ENCODE measurements at places on chromosomes 4 and X.
A peak's percentile ranks its signal among the peaks of the same experiment; 100 is the strongest.

GRCh38 chrX:45628041-45628440 lies 427.4 kb upstream of the DIPK2B start:
- no peak for DNase-seq

DNA sequence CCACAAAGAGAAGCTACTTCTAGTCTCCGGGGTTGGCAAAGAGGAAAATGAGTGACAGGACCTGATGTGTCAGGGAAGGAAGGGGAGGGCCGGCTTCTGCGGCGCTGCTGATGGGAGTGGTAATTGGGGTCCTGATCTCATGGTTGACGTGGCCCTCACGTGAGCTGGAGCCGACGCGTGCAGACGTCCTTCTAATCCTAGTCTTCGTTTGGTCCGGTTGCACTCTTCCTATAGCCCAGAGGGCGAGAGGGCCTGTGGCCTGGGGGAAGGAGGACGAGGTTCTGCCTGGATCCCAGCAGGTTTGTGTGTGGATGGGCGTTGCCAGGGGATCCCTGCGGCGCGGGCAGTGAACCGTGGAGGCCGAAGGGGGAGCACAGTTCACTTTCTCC lies at the start of gene ARMCX1:
Gene ARMCX1, plus strand, starts transcription at position 186 of the 389 bp plus-strand sequence. CDS start 2,384 bp downstream, outside the sequence.
- DNase-seq: peak; percentile 26

DNA sequence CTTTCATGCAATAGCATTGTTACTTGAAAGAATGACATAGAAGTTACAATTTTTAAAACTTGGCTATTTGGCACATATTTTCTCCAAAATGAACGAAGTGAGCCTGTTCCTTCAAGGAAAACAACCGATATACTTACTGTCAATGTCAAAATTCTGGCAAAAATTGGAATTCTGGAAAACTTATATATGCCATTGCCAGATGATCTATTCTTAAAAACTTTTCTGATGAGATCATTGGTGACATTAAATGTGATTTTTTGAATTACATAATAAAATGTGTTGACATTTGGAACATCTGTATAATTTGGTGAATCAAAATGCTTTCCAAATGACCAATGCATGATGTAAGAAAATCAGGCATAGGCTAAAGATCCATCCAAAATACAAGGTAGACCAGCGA lies 209.0 kb downstream of the SCFD2 start:
- no peak for DNase-seq

DNA sequence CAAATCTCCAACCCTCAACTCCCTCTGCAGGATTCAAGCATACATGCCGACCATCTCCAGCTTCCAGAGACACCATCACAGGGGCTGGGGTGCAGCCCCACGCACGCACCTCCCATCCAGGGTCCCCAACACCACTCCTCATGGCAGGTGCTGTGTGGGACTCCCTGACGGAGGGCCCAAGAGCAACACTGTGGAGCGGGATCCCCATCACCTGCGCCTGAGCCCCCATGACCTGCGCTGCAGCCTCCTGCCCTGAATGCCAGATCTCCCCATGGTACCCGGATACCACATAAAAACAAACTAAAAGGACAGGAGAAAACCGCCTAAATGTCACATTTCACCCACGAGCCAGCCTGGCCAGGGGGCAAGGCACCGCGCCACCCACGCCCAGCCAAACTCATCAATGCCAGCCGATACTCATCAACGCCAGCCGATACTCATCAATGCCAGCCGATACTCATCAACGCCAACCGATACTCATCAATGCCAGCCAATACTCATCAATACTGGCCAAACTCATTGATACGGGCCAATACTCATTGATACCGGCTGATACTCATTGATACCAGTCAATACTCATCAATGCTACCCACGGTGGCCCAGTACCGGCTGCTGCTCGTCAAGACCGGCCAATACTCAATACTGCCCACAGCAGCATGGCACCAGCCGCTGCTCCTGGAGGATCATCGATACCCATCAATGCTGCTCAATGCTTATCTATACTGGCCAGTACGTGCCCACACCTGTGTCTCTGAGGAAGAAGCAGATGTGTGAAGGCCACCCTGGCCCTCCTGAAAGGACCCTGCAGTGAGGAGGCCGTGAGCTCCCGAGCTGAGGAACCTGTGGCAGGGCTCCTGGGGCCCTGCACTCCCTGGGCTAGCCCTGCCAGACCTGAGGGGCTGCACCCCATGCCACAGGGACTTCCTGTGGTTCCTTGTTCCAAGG lies 6.2 kb downstream of the CTBP1 start:
- DNase-seq: no peak

DNA sequence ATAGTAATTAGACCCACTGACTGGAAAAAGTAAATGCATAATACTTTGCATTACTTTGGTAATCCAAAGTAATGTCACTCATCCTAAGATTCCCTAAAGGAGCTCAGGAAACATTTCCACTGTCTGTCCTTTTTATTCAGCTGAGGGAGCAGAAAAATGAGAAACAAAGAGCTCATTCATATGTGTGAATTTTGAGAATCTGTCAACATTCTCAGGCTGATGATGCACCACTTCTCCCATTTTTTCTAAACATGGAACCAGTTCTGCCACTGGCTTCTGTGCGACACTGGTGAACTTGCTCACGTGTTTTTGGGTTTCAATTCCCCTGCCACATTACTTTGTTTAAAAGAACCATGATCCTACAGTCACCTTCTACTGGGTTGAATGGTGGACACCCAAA lies 28.4 kb upstream of the ADH7 start:
- DNase-seq: no peak

GRCh38 chrX:1202251-1202650 lies 10.2 kb downstream of the CRLF2 start:
- no peak for DNase-seq

GRCh38 chr4:89434364-89434988 lies 126.9 kb upstream of the GPRIN3 start:
- DNase-seq: no peak

DNA sequence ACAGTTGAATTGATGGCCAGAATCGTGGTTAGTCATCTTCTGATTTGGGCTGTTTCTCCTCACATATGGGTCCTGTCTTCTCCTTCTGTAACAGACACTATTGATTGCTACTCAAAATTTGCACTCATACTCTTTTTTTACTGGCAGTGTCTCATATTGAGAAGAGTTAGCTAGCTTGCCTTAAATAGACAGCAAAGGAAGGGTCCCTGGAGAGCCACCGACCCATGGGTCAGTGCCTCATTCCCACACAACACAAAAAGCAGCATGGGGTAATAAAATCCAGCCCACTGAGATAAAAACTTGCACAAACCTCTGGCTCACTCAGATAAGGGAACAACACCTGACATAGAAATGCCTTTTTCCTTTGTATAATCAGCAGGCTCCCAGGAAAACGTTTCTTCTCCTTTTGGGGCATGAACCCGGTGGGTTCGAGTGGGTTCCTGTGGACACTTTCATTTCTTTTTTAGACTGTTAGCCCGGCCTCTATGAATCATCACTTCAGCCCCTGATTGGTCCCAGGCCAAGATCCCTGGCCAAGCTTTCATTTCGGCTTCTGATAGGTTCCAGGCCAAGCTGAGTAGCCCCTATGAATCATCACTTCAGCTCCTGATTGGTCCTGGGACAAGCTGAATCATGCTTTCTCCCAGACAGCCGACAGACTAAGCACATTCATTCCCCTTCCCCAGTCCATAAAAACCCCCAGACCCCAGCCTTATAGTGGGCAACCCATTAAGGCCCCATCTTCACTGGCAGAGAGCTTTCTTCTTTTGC lies 408.1 kb downstream of the DCAF12L2 start:
- DNase-seq: no peak

GRCh38 chr4:37732526-37733186 lies 46.5 kb upstream of the RELL1 start:
- DNase-seq: no peak

- no peak for DNase-seq
These were observed 88.2 kb upstream of the CAMK2D start for GRCh38 chr4:113849771-113850170.

GRCh38 chrX:16202943-16203342 lies 35.7 kb downstream of the MAGEB17 start:
- no peak for DNase-seq

DNA sequence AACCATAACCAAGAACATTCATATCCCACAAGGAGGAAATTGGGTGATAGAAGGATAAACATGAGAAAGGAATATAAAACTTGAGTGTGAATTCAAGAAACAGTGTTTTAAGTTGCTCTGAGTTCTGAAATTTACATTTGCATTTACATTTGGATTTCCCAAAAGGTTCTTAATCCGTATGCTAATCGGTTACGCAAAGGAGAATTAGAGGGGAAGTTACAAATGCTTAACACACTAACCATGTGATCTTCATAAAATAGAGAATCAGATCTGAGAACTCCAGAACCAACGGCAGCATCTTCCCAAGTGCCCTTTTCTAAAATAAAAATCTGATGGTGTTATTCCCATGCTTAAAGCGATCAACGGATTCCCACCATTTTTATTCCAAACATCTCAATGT lies 48.0 kb downstream of the PROM1 start:
- no peak for DNase-seq

DNA sequence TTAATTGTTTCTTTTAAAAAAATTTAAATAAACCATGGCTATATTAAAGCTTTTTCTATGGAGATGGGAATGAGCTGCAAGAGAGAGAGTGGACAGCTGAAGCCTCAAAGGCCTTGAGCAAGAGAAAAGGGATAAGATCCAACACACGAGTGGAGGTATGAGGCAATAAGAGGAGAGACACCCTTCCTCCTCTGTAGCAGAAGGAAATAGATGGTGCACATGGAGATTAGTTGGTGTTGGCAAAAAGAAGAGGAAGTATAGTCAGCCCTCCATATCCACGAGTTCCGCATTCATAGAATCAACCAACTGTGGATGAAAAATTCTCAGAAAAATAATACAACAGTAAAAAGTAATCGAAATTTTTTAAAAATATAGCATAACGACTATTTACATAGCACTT lies 3.2 kb downstream of the CXorf38 start:
- DNase-seq: no peak

DNA sequence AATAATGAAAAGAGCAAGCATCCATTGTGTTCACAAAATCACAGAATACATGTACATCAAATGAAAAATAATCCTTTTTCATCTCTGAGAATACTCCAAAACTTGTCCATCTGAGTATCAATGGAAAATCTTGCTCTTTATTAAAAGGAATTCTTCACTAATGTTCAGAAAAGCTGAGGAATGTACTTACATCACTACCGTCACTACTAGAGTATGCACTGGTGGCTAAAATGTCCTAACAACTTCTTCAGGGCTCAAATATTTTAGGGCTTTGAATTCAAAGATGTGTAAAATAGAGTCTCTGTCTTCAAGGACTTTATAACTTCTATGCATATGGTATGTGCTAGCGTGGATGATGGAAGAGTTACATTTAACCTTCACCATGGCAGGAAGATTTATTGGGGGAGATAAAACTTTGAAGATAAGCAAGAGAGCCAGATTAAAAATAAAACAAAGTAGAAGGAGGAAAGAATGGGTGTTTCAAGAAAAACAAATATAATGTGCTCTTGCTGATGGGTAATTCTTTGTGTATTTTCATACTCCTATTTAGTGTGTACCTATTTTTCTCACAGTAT lies 55.1 kb downstream of the DMD start:
- DNase-seq: no peak

DNA sequence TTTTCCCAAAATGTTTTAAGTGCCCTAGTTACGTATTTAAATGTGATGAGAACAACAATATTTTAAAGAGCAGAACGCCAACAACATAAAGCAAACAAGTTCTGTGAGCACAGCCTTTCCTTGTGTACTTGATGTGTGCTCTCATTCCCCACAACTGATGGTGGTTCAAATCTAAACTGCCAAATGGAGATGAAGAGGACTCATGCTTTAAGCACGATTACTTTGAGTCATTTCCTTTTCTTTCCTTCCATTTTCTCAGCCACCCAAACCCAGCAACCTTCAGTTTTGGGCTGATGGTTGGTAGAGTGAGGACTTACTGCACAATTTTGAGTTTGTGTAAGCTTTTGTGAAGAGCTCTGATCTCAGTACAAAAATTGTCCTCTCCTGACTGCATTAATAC lies 1.7 kb downstream of the NSD2 start:
- peak; percentile 14 for DNase-seq

DNA sequence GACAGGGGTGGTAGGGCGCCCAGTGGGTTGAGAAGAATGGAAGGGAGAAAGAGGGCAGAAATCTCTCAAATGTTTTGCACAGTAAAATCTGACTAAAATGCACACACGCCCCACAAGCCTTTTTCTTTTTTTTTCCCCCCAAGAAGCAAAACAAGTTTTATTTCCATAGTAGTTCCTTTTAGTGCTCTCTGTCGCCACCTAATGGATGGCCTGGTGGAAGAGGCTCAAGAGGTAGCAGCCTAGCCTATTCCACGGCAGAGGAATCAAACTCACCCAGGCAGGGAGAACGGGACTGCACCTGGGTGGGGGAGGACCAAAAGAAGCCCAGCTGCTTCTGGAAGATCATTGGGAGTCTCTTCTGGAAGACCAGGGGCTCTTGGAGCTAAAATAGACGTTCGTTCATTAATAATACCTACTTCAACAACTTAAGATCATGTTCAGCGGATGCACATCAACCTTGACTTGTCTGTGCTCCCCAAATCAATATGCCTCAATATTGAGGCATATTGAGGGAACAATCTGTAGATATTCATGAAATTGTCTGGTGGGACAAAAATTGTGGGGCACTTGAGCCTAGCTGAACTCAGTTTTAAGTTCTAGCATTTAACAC lies 31.6 kb upstream of the IRAK1 start:
- DNase-seq: peak; percentile 69

DNA sequence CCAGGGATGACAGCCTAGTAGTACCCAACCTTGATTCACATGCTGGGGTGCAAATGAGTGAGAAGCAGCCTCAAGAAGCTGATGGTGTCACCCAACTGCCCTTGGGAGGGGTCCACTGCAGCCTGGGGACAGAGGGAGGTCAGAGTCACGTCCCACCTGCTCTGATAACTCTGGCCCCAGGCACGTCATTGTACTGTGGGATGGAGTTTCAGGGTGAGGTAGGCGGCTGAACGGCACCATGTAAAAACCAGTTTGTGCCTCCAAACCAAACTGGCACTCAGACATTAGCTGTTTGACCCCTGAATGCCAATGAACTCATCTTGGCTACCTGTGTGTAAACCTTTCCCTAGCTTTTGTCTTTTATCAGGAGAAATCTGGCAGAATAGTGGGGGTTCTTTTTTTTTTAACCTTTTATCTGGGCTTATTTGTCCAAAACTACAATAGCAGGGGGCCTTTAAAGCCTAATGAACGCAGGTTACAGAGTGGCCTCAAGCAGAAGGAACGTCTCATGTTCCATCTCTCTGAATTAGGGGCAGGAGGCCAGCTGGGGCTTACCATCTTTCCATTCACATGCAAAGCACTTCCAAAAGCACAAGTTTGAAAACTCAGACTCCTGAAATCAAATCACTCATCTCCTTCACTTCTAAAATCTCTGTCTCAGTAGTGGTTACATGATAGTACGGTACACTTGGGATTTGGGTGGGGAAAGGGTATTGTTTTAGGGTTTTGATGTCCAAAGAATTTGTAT lies 89.4 kb downstream of the IRF2 start:
- no peak for DNase-seq

DNA sequence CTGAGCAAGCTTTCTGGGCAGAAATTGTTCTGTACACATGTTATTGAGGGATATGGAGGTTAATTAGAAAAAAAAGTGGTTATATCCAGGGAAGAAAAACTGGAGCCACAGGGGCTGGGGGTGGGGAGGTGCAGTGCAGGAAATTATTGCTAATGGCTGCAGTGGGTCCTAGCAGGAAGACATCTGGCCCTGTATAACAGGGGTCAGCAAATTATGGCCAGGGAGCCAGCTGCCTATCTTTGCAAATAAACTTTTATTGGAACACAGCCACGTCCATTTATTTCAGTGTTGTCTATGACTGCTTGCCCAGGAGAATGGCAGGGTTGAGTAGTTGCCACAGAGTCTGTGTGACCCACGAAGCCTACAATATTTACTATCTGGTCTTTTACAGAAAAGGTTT lies 23.4 kb upstream of the PRPS2 start:
- DNase-seq: no peak
